T-helper 1 cell (primary cell): ENCODE measurements at places on chromosomes 6 and 20.
A peak's percentile ranks its signal among the peaks of the same experiment; 100 is the strongest.

DNA sequence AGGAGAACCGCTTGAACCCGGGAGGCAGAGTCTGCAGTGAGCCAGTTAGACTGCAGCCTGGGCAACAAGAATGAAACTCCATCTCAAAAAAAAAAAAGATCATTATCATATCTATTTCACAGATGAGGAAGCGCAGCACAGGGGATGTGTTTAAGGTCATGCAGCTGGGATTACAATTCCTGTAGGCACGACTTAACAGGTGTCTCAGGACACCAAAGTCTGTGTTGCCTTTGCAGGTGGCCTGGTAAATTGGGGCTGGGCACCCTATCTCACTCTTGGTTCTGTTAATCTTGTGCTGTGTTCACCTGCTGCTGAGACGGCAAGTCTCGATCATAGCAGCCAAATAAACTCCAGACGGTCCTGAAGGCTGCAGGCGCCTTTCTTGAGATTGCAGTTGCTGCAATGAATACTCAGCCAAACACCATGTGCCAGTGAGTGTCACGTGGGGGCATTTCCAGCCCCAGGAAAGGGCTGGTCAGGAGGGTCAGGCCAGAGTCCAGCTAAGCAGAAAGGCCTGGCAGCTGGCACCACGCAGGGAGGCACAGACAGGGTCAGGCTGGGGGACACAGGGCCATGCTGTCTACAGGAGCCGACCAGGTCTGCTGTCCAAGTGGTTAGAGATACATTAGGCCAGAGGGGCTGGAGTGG lies 55.8 kb downstream of the FGD2 start:
- no peak for DNase-seq

- no peak for DNase-seq
These were observed 4.3 kb downstream of the CDC25B start for GRCh38 chr20:3800256-3800877.

DNA sequence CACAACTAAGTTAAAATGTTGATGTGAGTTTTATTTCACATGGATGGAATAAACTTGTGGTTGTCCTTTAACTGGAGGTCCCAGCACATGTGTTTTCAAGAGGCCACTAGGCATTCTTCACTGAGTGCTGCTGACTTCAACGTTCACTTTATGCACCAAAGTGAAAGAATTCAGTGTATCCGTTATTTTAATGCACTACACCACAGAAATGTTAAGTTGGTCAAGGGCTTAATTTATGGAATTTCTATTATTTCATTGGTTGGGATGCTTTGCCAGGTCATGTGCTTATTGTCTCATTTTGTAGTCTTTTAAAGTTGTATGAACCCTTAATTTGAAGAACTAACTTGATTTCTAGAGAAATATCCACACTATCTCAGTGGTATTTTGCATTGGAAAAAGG lies 106.4 kb downstream of the PPP1R14C start:
- DNase-seq, result no peak

DNA sequence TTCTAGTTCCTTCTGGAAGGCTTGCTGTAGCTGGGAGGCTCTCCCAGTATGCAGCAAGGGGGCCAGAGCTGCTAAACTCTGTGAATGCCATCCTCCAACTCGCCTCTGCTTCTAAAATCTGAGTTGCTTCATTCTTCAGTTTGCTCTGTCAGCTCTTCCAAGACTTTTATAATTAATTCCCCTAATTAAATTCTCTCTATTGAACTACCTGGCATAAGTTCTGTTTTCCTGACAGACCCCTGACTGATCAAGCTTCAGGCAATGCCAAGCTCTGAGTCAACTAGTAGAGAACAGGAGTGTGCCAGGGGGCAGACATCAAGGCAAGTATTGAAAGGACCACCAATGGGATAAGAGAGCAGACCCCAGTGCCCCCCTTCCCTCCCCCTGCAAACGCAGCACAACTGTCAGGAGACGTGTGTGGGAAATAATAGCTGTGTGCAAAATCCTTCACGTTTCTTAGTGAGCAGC lies 109.3 kb upstream of the TAB2 start:
- no peak for DNase-seq

- no peak for DNase-seq
These were observed 62.1 kb downstream of the OTOR start for GRCh38 chr20:16810216-16810615.

DNA sequence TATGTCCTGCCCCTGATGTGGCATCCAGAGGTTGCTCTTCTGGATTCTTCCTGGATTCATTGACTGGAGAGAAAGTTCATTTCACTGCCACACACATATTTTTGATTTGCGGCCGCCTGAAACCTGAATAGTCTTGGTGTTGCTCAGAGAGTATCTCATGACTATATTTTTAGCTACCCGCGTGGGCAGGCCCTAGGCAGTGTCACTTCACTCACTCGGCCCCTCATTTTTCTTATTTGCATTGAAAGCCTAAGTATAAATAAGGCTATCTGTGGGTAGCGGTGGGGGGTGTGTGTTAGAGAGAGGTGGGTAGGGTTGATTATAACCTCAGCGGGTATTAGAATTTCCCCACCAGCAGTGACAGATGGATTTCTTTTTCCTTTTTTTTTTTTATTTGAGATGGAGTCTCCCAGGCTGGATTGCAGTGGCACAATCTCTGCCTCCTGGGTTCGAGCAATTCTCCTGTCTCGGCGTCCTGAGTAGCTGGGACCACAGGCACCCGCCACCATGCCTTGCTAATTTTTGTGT lies 113.5 kb downstream of the JARID2 start:
- DNase-seq, result no peak

DNA sequence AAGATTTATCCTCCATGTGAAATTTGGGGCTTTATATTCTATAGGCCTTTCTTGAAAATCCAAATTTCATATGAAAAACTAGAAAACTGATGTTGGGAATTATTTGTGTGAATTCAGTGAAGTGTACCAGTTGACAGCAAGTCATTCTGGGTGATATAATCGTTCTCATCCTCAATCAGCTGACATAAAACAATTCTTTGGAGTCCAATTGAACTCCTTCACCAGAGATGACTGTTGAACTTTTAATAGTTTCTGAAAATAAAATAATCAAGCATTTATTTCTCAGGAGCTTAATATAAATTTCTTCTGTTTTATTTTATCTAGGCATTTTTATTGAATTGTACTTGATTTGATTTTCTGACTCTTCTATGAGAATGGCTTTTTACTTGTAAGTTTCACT lies 92.6 kb downstream of the ADGRB3 start:
- no peak for DNase-seq

- no peak for DNase-seq
These were observed 17.4 kb upstream of the KIFC1 start for GRCh38 chr6:33373960-33374910.

- no peak for DNase-seq
These were observed 244.2 kb downstream of the HIVEP2 start for GRCh38 chr6:142700671-142701312.

DNA sequence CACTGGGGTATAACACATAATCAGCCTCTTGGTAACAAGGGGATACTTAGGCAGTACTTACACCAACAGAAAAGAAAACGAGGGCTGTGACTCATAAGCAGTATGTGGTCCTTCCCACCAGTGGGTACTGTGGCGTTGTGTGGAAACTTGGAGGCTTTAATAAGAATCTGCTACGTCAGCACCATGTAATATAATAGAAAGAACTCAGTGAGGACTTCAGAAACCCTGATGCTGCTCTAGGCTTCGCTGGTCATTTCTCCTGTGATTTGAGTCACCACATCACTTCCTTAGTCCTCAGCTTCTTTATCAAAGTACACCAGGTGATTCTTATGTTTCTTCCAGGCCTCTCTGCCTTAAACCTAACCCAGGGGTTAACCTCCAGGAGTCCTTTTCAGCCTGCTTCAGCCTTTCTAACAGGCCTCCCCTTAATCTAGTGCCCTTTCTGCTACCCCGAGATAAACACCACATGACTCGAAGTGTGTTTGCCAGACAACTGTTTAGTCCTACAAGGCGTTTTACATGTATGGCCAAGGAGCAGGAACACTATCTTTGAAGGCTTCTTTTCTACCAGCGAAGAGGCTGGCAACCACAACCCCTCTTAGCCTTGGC lies 68.5 kb downstream of the FYN start:
- peak; percentile 57 for DNase-seq

GRCh38 chr20:1209447-1210387 lies 6.5 kb downstream of the C20orf202 start:
- DNase-seq, result no peak

- DNase-seq, result peak; percentile 46
These were observed 107.2 kb upstream of the FOXA2 start for GRCh38 chr20:22691369-22692118.

GRCh38 chr6:152632121-152632782 lies 4.9 kb downstream of the SYNE1 start:
- DNase-seq, result no peak
